ENCODE measurements at places on chromosomes 6 and 20.
A peak's percentile ranks its signal among the peaks of the same experiment; 100 is the strongest.

- no peak for DNase-seq
These were observed 41.6 kb downstream of the C6orf15 start for GRCh38 chr6:31070711-31071197.

GRCh38 chr6:12009180-12009685, 2.9 kb upstream of the HIVEP1 start:
- DNase-seq = no peak

DNA sequence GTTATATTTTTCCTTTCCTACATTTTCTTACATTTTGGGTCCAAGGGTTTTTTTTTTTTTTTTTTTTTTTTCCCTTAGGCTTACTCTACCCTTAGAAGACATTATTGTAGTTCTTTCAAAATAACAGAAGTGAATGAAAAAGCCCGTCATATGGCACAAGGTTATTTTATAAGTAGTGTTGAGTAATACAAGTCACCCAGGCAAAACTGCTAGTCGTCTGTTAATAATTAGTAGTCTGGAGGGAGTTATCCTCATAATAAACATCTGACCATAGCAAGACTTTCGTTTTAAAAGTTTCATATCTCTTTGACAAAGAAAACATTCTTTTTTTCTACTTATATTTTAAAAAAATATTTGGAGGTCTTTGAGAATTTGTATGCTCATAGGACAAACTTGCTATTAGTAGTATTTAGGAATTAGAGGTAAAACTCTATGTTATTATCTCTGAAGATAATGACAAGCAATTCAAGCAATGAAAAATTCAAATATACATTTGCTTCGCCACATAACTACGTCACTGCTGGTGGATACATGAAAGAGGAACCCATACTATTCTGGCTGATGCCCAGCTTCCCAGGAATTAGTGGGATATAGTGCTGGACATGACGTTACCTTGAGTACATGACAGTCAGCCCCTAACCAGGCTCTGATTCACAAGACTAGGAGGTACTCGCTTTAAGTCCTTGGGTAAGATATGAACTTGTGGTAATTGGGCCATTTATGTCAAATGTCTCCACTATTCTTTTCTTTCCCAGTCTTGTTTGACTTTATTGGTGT, 532.8 kb downstream of the GRIK2 start:
- DNase-seq = no peak

GRCh38 chr6:71333697-71334096, 45.1 kb downstream of the OGFRL1 start:
- peak; percentile 47 for DNase-seq

DNA sequence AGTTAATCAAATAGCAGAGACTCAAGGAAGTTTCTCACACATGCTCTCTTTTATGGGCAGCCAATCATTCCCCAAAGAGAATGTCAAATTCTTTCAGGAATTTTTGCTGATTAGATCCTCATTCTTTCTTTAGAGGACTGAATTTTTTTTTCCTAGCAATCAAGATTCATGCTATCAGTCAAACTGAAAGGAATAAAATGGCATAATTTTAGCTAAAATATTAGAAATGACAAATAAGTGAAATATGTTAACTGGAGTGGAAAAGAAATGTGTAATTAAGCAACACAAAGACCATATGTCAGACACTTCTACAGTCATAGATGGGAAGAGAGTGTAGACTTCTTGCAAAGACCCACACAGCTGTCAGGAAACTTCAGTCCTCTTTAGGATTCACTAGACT, 242.3 kb upstream of the RNF217 start:
- no peak for DNase-seq

- no peak for DNase-seq
These were observed 49.6 kb upstream of the SNAP91 start for GRCh38 chr6:83758533-83758932.

GRCh38 chr20:63163171-63163570, 52.8 kb downstream of the YTHDF1 start:
- no peak for DNase-seq

GRCh38 chr20:7935027-7935551, 5.2 kb downstream of the HAO1 start:
- DNase-seq = no peak

DNA sequence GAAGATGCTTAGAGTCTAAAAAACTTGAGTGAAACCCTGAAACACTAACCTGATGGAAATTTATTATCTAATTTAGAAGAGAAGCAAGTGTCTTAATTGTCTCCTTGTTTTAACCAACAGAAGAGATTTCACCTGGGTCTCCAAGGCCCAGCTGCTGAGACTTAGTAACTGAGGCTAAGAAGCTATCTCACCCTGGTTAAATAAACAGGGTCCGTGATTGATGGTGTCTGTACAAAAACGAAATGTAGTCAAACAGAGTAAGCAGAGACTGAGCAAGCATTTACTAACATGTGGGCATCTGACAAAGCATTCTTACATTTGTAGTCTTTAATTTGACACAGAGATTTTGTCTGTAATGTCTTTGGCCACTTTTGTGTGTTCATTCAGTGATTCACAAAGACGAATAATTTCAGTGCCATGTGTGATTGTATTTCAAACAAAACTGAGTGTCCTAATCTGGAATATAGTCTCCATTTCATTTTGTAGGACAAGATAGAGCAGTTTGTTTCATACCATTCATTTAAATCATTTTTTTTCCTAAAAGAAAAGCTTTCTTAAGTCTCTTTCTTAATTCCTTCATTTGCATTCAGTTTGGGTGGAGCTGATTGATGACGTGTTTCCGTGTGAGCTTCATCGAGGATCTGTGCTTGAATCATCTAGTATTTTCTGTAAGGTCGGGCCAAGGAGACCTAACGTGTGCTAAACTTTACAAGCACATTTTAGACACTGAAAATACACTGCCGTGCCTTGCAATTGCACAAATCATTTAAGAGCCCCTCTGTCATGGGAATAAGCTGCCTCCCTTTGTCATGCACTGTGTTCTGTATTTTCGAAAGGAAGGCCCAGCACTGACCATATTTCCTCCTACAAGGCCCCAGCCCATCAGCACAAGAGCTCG, 170.6 kb upstream of the QKI start:
- no peak for DNase-seq

- DNase-seq = no peak
These were observed 116.0 kb upstream of the FOXA2 start for GRCh38 chr20:22700367-22700766.

GRCh38 chr20:13461849-13462458, 176.8 kb downstream of the TASP1 start:
- no peak for DNase-seq

- DNase-seq = no peak
These were observed 63.3 kb downstream of the SASH1 start for GRCh38 chr6:148405894-148406293.

DNA sequence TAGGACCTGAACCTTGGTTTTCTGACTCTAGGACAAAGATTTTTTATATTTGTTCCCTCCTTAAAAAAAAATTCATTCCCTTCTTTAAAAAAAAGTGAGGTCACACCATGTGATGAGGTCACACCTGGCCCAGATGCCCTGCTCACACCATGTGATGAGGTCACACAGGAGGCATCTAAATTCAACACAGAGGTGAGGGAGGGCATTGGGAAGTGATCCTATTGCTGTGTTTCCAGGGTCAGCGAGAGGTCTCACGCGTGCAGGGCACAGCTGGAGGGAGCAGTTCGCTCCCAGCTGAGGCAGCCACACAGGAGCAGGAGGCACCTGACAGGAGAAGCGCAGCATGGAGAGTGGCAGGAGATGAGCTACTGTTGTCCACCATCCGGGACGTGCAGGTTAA, 92.5 kb downstream of the SLC22A23 start:
- DNase-seq = no peak

DNA sequence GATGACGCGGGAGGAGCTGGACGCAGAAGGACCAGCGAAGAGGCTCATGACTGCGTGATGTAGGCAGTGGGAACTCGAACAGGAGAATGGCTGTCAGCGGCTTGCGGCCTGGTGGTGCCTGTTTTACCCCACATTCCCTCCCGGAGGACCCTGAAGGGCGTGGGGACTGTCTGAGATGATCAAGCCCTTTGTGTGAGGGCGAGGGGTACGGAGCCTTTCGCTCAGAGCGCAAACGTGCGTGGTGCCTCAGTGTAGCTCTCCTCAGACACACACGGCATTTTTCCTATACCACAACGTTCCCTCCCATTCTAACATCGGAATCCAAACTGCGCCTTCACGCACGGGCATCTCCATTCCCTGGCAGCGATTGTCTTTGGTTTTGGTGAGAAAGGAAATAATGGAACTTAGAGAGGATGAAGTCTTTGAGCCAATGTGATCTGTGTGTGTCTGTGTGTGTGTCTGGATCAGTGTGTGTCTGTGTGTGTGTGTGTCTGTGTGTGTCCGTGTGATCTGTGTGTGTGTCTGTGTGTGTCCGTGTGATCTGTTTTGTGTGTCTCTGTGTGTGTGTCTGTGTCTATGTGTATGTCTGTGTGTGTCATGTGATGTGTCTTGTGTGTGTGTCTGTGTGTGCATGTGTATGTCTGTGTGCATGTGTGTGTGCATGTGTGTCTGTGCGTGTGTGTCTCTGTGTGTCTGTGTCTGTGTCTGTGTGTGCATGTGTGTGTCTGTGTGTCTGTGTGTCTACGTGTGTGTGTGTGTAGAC, 5.3 kb downstream of the PTK6 start:
- DNase-seq = no peak

DNA sequence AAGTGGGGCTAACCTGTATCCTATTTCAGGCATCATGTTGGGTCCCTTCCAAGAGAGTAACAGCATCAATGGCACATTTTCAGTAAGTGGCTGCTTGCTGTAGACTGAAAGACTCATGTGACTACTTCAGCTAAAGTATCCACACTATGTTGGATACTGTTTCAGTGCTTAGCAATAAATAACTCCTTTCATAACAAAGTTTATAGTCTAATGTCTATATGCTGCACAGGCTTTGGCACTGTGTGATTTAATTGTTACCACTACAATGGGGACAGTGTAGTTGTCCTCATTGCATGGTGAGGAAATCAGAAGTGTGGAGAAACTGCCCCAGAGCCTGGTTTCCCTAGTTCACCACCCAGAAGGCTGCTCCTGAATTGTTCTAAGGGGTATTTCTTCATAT, 318.0 kb upstream of the PTCHD4 start:
- no peak for DNase-seq

DNA sequence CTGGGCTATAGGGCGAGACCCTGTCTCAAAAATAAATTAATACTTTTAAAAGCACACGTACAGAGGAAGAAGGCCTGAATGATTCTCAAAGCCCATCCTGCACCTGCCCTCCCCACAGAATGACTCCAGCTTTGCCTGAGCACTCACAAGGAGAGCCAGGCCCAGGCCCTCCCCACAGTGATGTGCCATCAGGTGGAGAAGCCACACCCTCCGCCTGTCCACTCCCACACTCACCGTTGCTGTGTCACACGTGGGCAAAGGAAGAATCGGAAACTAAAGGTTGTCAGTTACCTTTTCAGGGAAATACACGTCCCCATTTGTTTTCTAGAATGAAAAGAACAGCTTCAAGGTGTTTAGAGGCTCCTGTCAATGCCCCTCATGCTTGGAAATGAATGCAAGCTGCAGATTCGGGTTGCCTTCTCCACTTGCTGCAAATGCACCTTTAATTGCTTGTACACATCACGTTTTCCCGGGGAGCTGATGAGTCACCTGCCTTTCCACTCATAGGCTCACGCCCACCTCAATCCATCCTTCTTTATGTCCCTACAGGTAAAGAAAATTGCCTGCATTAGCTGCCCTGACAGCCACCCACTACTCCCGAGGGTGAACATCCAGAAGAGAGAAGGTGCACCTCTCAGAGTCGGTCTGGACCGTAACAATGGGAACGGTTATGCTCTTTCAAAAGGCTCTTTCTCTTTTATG, 45.5 kb upstream of the AFDN start:
- DNase-seq = no peak

- no peak for DNase-seq
These were observed 184.0 kb downstream of the CDC5L start for GRCh38 chr6:44571510-44571909.

- DNase-seq = no peak
These were observed 116.2 kb downstream of the ISM1 start for GRCh38 chr20:13337090-13337784.

DNA sequence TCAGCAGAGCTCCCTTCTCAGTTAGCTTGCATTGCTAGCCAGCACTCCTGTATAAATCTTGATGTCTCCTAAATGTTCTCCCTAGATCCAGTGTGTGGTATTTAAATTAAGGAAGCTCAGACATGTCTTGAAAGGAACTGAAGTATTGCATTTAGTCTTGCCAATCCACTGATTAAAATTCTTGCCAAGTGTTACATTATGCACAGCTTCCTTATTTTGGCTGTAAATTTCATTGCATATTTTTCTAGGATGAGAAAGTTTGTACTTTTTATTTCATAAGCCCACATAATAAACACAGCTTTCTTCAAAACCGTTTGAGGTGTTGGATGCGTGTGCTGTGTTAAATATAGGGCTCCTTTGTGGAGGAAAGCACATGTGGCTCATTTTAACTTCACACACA, 329.8 kb upstream of the FLRT3 start:
- no peak for DNase-seq

DNA sequence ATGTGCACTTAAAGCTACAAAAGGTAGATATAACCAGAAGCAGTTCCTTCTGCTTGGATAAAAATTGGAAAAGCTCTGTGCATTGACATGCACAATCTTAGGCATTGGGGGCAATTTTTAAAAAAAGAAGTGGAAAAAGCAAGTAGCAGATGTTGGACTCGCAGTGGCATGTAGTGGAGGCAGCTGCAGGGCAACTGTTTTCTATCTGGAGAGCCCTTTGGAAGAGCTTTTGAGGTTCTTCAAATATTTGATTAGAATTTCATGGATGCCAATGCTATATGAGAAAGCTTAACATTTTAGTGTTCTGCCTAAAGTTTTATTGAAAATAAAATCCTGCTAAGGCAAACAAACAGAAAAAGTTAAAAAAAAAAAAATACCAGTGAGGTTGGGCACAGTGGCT, 388.3 kb upstream of the RNF217 start:
- no peak for DNase-seq

- no peak for DNase-seq
These were observed 17.4 kb upstream of the GFOD1 start for GRCh38 chr6:13504611-13505344.

- DNase-seq = peak; percentile 71
These were observed 22.6 kb upstream of the RIN2 start for GRCh38 chr20:19735446-19735845.

GRCh38 chr6:37960139-37960935, 140.8 kb downstream of the ZFAND3 start:
- no peak for DNase-seq

DNA sequence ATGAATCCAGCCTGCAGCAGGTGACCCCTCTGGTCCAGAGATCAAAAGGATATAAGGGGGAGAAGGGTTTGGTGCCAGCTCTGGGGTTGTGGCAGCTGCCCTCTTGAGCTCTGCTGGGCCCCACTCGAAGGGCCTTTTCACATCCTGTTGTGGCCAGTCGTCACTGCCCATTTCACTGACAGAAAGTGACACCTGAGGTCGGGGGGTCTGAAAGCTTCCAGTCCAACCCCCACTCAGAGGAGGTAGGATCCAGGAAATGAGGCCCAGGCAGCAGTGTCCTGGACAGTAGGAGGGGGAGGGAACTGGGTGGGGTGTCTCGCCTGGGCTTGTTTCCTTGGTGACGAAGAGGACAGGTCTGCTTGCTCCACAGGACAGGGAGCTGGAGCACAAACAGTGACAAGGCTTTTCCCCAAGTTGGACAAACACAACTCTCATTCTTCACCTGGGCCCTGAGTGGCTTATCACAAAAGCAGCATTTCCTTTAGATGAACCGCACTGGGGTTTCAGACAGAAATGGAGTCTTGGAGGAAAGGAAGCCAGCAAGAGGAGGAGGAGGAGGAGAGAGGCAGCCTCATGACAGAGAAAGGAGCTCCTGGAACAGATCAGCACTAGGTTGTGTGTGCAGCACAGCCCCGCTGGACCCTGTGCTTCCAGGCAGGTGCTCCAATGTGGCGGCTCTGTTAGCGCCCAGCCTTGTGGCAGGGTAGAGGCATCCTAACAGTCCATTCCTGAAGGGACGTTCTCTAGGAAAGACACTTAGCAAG, 11.0 kb downstream of the FRS3 start:
- DNase-seq = no peak

- no peak for DNase-seq
These were observed 129.3 kb upstream of the UST start for GRCh38 chr6:148617530-148617929.

Data from HS-27A (cell line).